ENCODE measurements at places on chromosomes 16 and 17.

GRCh38 chr16:82044585-82044911 is 9.5 kb downstream of the HSD17B2 start:
- no peak for DNase-seq

GRCh38 chr16:28264656-28265055 is 27.7 kb upstream of the SBK1 start:
- no peak for DNase-seq

DNA sequence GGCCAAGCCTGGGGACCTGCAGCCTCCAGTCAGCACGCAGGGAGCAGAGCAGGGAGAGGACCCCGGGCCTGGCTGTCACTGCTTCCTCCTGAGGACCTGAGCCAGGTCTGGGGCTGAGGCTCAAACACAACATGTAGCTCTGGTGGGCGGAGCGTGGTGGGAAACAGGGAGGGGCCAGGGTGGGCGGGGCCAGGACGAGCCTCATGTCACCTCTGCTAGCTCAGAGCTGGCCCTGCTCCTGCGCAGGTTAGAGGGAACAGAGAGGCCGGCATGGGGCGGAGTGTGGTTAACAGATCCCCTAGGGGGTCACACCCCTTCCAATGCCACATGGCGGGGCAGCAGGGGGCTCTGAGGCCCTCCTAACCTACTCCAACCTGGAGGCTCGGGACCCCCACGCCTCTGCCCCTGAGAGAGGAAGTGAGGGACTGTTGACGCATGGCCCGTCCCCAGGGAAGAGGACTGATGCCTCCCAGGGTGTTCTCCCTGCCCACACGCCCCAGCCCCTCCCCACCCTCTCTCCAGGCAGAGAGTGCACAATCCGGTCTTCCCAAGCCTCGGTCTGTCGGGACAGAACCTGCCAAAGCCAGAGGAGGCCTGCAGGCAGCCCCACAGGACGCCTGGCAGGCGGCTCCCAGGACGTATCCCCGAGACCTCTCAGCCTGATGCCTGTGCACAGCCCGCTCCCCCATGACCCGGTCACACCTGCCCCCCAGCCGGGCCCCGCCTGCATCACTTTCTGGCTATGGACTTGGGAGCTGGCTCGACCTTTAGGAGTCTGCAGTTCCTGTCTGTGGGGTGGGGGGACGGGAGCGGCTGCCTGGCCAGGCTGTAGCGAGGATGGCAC is 15.2 kb downstream of the PIEZO1 start:
- no peak for DNase-seq

GRCh38 chr16:76114681-76115080 is 162.5 kb upstream of the CNTNAP4 start:
- DNase-seq = no peak

- DNase-seq = no peak
These were observed 53.0 kb downstream of the RPA1 start for GRCh38 chr17:1882836-1883235.

DNA sequence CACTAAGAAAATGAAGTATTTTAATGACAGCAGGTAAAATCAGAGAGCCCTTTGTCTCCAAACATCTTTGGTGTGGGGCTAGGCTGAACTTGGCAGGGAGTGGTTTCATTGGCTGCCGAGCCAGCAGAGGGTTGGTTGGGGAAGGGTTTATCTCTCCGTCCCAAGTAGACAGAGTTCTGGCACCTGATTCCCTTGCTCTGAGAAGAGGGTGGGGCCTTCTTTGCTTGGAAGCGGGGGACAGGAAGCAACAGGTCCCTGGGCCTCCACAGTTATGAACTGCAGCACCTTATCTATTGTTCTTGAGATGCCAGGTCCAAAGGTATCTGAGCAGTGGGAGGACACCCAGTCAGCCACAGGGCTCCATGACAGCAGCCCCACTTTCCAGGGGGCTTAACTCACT is 12.3 kb upstream of the CDH1 start:
- no peak for DNase-seq

DNA sequence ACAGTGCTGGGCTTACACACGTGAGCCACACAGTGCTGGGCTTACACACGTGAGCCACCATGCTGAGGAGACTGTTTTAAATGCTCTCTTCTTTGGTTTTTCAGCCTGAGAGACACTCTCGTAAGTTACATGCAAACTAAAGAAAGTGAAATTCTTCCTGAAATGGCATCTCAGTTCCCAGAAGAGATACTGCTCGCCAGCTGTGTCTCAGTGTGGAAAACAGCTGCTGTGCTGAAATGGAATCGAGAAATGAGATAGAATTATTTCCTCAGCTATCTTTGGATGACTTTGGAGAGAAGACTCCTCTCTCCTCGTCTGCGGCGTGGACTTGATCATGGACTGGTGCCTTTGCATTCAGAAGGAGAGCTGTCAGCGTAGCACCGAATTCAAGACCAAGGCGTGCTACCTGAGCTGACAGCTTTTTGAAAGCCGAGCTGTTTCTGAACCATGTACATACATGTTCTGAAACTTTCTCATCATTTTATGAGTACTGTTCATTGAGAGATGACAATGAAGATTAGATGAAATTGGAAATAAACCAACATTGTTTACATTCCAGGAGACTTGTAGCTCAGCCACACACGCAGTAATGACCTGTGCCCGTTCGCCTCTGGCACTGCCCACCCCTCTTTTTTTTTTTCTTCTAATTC is 21.6 kb upstream of the ENDOV start:
- DNase-seq = no peak

- DNase-seq = no peak
These were observed 279.5 kb downstream of the SEC14L1 start for GRCh38 chr17:77420095-77420803.

Data from T follicular helper cell (primary cell).